ENCODE measurements at places on chromosomes 4 and X.

GRCh38 chr4:81106150-81106549, 75.6 kb downstream of the BMP3 start:
- no peak for DNase-seq

DNA sequence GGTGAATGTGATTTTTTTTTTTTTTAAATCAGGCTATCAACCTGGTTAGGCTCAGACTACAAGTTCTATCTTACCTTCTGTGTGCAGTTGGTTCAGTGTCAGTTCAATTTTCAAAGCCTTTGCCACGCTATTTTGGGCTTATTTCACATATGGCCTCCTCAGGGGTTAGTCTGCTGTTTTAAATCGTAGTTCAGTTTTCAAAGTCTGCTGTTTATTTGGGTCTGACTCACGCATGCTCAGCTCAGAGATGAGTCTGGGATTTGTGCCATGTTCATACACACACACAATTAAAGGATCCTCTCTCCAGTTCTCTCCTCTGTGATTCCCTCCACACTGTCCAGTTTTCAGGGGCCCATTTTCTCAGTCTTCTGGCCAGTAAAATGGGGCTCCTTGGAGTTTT, 32.3 kb upstream of the ZFX start:
- DNase-seq = no peak

GRCh38 chr4:37648084-37648817, 37.9 kb downstream of the RELL1 start:
- no peak for DNase-seq

DNA sequence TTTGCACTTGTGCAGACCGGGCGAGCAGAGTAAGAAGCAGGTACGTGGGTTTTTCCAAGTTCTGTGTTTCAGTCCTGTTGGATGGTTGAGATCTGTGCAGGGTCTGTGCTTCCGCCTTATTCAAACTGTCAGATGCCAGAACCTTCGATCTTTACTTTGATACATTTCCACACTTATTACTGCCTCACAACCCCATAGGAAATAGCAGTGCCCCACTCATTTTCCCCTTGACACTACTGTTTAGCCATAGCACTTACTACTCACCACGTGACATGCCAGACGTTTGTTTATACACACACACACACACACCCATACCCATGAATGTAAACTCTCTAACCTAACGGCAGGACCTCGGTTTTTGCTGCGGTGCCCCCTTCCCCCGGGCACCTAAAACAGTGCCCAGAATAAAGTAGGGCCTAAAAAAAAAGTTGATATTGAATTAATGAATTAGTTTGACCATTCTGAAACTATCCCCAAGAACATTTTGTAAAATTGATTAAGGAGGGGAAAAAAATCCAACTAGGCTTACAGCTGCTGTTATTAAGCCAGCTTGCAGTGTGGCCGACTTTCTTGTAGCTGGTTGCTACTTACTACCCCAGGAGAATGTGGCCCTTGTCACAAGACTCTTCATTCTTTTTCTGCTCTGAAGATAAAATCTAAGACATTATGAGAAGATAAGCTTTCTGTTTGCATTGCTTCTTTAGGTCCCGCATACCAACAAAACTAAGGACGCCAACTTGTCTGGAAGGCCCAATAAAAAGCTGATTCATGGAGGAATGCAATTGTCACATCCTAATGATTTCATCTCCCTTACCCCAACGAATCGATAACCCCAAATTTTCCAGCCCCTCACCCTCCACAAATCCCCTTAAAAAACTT, 704 bp upstream of the SEPSECS start:
- no peak for DNase-seq

DNA sequence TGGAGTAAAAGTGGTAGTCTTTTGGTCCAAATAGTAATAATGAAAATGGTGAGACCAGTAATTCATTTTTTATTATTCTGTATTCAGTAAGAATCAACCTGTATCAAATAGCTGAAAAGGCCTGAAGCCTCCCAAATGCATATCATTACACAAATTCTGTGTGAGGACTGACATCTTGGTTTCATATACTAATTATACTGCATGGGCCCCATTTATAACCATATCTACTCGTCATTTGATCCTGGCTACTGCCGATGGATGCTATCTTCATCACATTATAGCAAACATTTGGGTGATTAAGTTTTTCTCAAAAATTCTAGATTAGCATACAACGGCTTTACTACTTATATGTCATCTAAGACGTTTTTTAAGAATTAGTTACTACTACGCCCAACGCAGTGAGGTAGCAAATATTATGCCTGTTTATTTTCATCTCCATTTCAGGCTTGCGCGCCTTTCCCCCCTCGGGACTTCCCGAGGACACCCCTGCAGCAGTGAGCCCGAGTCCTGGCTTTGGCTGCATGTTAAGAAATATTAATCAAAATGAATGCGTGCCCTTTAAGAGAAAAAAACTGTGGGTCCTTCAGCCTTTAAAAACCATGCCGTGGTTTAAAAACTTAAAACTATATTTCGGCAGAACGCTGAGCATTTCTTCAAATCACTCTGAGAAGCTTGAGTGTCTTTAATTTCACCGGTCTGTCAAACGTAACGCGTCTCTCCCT, 814 bp upstream of the MMAA start:
- DNase-seq = no peak

GRCh38 chr4:18882468-18882867, 860.9 kb upstream of the LCORL start:
- DNase-seq = no peak

- DNase-seq = no peak
Observed at GRCh38 chrX:150293311-150294013, 69.7 kb upstream of the MAMLD1 start.

DNA sequence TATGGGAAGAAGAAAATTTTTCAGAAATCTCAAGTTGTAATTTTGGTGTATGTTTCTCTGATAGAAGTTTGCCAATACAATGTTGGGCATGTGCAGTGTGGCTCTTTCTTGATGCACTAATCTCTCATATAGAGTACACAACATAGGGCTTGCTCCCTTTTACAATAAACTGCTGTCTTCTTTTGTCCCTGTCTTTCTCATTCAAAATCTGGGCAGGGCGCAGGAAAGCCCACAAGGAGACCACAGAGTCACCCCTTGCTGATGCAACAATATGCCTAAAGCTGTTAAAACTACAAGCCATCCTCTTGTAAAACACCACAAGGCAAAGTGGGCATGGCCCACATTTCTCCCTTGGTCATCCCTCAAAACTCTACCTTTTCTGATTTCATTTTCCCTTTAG, 63.4 kb upstream of the TBC1D9 start:
- DNase-seq = no peak

- DNase-seq = no peak
Observed at GRCh38 chrX:106039920-106040319, 1.4 kb upstream of the SERPINA7 start.

DNA sequence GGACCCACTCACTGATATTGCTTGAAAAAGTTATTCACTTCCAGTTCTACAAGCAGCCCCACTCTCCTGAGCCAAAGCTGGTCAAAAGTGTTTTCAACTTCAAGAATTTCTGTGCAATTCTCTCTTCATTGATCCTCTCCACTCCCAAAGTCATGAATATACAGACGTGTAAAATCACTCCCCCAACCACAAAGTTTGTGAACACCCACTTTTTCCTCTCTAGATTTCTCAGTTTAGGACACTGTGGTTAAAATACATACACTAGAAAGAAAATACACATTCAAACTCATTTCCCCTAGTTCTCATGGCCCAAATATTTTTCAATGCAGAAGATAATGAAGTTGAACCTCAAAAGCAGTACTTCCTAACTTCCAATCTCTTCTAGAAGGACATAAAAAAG, 116.3 kb downstream of the MSN start:
- no peak for DNase-seq

DNA sequence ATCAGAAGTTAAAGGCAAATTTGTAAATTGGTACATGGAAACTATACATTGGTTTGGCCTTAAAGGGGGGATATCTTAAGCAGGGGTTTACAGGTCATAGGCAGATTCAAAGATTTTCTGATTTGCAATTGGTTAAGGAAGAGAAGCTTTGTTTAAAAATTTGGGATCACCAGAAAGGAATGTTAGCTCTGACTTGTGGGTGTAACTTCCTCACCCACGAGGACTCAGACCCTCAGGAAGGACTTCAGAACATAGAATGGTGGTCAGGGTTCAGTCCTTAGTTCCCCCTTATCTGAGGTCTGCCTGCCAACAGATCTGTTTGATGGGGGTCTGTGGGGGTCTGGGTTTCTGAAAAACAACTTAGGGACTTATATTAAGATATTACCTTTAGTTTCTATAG, 427.4 kb upstream of the DIPK2B start:
- DNase-seq = no peak

DNA sequence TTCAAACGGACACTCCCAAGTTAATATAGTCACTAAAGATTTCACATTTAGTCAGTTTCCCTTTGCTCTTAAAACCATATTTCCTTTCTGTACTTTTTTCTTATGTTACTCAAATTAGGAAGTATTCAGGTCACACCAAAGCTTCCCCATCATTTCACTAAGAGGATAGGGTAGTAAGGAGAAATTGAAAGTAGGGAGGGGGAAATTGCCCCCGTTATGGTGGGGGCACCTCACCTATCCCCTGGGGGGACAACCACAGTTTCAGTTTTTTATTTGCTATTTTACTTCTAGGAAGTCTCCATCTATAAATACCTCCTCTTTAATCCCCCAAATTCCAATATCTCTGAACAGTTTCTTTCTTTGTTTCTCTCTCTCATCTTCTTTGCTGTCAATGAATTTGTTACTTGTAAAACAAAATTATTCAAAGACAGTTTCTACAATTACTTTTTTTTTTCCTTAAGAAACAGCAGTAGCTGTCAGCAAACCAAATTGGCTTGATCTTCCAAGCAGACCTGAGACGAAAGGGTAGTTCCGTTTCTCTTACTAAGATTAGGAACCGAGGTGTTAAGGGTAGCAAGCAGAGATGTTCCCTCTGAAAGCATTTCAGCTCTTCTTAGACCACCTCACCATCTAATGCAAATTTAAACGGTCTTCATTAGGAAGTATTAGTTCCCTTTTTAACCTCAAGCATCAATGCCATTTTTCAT, 160.2 kb upstream of the KLF3 start:
- DNase-seq = no peak

DNA sequence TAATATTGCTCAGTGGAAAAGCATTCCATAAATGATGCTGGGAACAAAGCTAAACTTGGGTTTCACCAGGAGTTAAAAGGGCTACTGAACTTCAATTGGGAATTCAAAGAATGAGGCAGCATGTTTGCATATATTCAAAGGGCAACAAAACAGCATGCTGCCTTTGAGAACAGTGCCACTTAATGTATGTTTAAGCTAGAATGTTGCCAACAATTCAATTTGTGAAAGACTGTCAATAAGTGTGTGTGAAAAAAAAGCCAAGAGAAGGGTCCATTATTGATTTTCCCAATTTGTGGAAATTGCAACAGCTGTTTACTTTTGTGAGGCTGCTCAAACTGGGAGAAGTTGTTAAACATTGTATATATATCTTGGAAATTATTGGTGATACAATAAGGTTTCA, 701.9 kb upstream of the ACTRT1 start:
- no peak for DNase-seq

DNA sequence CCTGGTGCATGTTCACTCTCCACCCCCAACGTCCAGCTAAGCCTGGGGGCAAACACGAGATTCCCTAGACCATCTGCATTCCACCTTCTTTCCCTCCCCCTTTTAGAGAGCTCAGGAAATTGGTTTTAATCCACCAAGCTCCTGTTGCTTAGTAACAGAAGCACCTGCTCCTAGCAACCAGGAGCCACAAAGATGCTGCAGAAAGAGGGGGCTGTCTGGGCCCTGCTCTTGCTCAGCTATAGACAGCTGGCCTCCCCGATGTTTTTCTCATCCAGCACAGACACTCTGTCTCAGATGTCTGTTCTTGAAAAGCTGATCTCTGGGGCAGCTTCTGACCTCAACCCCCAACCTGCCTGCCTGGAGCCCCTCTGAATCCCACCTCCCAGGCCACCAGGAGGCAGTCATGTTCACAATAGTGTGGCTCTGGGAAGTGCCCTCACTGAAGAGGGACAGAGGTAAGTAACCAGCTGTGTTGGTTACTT, 71.5 kb downstream of the SLC16A2 start:
- no peak for DNase-seq

GRCh38 chr4:111399623-111400022, 745.6 kb upstream of the FAM241A start:
- DNase-seq = no peak

GRCh38 chr4:60757986-60758680, 442.0 kb upstream of the ADGRL3 start:
- no peak for DNase-seq

DNA sequence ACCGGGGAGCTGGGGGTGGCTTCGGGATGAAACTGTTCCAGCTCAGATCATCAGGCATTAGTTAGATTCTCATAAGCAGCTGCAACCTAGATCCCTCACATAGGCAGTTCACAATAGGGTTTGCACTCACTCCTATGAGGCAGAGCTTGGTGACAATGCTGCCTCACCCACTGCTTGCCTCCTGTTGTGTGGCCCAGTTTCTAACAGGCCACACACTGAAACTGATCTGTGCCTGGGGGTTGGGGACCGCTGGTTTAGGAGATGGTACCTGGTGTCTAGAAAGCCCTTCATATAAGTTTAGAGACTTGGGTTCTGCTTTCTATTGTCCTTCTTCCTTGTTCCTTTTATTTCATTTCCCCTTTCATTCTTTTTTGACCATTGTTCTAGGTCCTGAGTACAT, 234.2 kb downstream of the FRAS1 start:
- DNase-seq = no peak

- no peak for DNase-seq
Observed at GRCh38 chrX:149010853-149011224, 494.3 kb downstream of the IDS start.

GRCh38 chr4:180688480-180688879, 1554.7 kb upstream of the TENM3 start:
- DNase-seq = no peak

DNA sequence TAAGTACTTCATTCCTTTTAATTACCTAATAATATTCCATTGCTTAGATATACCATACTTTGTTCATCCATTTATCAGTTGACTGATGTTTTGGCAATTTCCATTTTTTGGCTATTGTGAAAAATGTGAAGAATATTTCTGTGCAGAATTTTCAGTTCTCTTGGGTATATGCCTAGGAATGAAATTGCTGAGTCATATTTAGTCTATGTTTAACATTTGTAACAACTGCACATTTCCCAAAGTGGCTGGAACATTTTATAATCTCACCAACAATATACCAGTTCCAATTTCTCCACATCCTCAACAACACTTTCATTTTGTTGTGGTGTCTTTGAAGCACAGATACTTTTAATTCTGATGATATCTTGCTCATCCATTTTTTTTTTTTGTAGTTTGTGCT, 215.5 kb downstream of the PDGFC start:
- DNase-seq = no peak

DNA sequence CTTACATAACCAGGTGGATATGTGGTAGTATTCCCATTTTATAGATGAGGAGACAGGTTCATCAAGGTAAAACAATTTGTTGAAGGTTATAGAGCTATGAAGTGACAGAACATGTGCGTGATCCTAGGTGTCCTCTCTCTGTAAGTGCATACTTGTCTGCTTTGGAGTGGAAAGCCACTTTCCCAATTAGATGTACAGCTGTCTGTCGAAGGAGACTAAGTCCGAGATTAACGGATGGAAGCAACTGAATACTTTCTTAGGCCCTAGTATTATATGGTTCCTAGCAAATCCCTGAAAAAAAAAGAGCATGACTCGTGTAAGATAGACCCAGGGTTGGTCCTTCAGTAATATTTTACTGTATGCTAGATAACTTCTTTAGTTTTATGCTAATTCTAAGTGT, 19.7 kb downstream of the TMEM131L start:
- no peak for DNase-seq
